ENCODE measurements at places on chromosomes 5 and 9.

- no peak for DNase-seq
These were observed 9.9 kb downstream of the NRG2 start for GRCh38 chr5:140033037-140033760.

GRCh38 chr9:1536522-1537170, 478.5 kb upstream of the SMARCA2 start:
- DNase-seq = no peak

DNA sequence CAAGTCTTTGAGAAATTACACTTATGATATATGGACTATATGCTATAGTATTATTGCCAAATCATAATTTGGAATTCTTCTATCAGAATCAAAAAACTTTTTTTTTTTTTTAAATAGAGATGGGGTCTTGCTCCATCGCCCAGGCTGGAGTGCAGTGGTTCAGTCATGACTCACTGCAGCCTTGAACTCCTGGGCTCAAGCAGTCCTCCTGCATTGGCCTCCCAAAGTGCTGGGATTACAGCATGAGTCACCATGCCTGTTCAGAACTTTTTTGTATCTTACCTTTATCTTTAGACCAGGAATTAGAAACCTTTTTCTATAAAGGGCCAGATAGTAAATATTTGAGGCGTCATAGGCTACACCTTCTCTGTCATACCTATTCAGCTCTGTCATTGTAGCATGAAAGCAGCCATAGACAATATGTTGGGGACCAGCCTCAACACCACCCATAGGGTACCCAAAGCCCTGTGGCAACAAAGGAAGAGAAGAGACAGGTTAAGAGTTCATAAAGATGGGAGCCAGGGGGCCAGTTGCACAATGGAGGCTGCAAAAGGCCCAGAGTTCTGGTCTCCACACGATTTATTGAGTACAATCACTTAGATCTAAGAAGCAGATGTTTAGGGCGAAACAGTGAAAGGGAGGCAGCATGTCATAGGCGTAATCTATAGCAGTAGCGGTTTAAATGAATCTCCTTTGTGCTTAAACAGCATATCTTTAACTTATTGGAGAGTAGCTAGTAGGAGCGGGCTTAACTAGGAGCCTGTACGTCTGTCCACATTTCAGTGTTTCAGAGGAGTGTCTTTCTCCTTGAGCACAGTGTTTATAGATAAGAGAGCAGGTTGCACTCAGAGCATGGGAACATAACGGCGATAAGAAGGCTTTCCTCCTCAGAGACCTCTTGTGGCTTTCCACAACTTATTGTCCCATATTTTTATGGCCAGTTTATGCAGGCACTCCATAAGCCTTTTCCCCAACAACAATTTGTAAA, 12.5 kb downstream of the ECM2 start:
- no peak for DNase-seq

GRCh38 chr5:45017568-45017967, 208.8 kb downstream of the MRPS30 start:
- DNase-seq = no peak
